Sigmoid colon (tissue), 7 donors: ENCODE measurements at places on chromosomes 6 and 20. TPM values are rescaled to one million over a fixed set of nuclear protein-coding genes. Genes with fewer than 3 reads are reported as not detected.

KCNK15 gene
- 0.71 TPM for total RNA-seq

UST gene
- total RNA-seq, result 23.8 TPM

NINL gene
- 9.6 TPM for total RNA-seq

XPO5 gene
- total RNA-seq, result 53.7 TPM

HLA-DOA gene
- 2.4 TPM for total RNA-seq

DNA sequence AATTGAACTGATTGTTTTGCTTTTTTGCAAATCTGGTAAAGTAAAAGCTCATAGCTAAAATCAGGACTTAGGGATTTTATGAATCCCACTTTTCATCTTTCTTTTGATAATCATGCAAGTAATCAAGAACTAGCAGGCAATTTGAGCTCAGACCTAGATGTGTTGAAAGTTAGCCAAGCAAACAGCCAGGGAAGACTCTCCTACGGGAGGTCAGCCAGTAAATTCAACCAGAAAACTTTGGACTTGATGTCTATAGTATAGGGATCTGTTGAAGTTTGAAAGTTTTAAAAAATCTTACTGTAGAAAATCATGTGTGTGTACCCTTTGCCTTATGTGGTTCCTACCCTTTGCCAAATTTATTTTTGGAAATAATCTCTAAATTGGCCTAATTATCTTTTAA is 95.0 kb upstream of the TPD52L1 start:
- peaks cover 31% of the 10 kb centered on the region for H3K4me1 ChIP-seq
- H3K27me3 ChIP-seq, result no peaks in the 10 kb centered on the region
- no peak overlapping the region for H3K4me3 ChIP-seq

GRCh38 chr20:5785146-5785545 is 34.9 kb downstream of the SHLD1 start:
- no peak overlapping the region for H3K27ac ChIP-seq
- peaks cover 19% of the 10 kb centered on the region for H3K4me1 ChIP-seq
- no peaks in the 10 kb centered on the region for H3K36me3 ChIP-seq
- no peak overlapping the region for H3K4me3 ChIP-seq
- no peaks in the 10 kb centered on the region for H3K27me3 ChIP-seq

CLPSL2 gene
- total RNA-seq, result not detected

DNA sequence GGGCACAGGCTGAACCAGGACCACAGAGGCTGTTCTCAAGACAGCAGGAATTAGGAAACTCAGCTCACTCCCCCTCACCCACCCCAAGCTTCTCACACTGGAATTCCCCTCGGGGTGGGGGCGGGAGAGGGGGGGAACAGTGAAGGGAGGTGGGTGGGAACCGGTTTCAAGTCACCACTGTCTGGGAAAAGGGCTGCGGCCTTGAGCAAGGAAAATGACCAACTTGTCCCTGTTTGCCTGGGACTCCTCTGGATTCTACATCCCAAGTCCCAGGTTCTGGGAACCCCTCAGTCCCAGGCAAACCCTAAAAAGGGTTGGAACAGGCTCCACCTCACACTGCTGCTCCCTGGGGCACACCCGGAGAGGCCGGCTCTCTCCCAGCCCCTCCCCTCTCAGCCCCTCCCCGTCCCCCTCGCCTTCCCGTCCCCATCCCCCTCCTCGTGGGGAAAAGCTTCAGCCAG is 230.7 kb downstream of the TFAP2C start:
- H3K4me3 ChIP-seq, result no peak overlapping the region
- peak overlapping the region; percentile 55 for H3K27ac ChIP-seq
- no peaks in the 10 kb centered on the region for H3K27me3 ChIP-seq
- DNase-seq, result no peak
- no peaks in the 10 kb centered on the region for H3K36me3 ChIP-seq

- peak; percentile 89 for DNase-seq
- peak overlapping the region; percentile 98 for H3K27ac ChIP-seq
- peaks cover 27% of the 10 kb centered on the region for H3K4me1 ChIP-seq
- H3K4me3 ChIP-seq, result peak overlapping the region; percentile 96
- H3K36me3 ChIP-seq, result peaks cover 1% of the 10 kb centered on the region
Observed at GRCh38 chr20:45933266-45934045, 1.0 kb upstream of the PCIF1 start.

BCAS4 gene
- 5.3 TPM for total RNA-seq

GRCh38 chr20:59378396-59378795 is 78.0 kb downstream of the EDN3 start:
- H3K27me3 ChIP-seq, result no peaks in the 10 kb centered on the region
- H3K4me1 ChIP-seq, result no peaks in the 10 kb centered on the region
- no peak overlapping the region for H3K4me3 ChIP-seq
- DNase-seq, result no peak
- no peak overlapping the region for H3K27ac ChIP-seq
- H3K36me3 ChIP-seq, result no peaks in the 10 kb centered on the region

- no peak overlapping the region for H3K4me3 ChIP-seq
- no peak overlapping the region for H3K27ac ChIP-seq
- H3K27me3 ChIP-seq, result no peaks in the 10 kb centered on the region
- no peak for DNase-seq
- peaks cover 6% of the 10 kb centered on the region for H3K4me1 ChIP-seq
Observed at GRCh38 chr6:29982097-29982496, 39.8 kb downstream of the HLA-A start.

DNA sequence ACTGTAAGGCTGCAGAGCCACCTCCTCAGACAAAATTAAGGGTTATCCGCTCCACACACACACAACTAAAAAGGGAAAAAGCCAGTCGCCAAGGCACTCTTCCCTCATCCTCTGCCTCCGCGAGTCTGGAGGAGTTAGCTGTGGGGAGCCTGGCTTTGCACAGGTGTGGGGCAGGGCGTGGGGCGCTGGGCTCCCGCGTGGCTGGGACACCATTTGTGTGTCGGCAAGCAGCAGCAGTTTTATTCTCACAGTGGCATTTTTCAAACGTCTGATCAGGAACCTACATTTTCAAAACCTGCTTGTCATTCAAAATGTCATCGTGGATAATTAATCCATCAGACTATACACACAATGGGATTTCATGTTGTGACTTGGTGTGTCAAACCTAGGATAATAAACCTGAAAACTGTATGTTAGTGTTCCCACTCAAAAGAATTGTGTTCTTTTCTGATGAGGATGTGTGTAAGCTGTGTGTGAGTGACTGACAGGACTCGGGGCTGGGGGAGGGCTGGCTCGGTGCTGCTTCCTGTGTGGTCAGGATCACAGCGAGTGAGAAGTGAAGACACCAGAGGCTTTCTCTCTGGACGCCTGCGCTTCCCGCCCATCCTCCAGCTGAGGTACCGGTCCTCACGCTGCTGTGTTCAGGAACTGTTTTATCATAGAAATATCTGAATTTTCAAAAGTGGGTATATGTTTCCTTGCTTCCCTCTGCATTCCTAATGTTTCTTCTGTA is 83.1 kb downstream of the IRF4 start:
- H3K27me3 ChIP-seq, result no peaks in the 10 kb centered on the region
- H3K4me3 ChIP-seq, result no peak overlapping the region

RIPPLY2 gene
- total RNA-seq, result not detected

DNA sequence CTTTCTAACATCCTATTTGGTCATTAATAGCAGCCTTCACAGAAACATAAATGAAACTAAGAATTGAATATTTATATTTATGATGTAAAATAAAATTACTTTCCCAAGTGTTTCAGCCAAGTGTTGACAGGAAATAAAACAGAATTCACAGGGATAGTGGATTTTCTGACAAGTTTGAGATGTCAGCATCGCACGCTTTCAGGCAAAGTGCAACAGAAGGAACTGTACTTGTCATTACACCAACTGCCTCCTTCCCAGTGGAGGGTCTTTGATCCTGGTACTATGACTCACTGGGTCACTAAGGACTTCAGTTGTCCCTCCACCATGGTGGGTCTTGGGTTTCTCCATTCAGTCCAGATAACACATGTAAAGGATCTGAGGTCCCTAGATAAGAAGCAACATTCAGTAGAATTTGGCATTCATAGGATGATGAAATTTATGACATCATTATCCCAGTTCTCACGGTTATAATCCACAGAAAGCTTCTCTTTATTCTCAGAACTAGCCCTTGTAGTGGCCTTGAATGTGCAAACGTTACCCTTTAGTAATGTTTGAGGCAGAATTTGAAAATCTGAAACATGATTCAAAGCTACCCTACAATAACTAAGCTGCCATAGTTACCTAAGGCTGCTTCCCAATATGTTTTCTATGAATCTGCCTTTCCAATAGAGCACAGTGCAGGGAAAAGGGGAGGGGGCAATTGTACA is 3.8 kb upstream of the TNFAIP3 start:
- H3K27ac ChIP-seq, result peak overlapping the region; percentile 74
- H3K36me3 ChIP-seq, result no peaks in the 10 kb centered on the region
- DNase-seq, result no peak
- no peak overlapping the region for H3K4me3 ChIP-seq

DNA sequence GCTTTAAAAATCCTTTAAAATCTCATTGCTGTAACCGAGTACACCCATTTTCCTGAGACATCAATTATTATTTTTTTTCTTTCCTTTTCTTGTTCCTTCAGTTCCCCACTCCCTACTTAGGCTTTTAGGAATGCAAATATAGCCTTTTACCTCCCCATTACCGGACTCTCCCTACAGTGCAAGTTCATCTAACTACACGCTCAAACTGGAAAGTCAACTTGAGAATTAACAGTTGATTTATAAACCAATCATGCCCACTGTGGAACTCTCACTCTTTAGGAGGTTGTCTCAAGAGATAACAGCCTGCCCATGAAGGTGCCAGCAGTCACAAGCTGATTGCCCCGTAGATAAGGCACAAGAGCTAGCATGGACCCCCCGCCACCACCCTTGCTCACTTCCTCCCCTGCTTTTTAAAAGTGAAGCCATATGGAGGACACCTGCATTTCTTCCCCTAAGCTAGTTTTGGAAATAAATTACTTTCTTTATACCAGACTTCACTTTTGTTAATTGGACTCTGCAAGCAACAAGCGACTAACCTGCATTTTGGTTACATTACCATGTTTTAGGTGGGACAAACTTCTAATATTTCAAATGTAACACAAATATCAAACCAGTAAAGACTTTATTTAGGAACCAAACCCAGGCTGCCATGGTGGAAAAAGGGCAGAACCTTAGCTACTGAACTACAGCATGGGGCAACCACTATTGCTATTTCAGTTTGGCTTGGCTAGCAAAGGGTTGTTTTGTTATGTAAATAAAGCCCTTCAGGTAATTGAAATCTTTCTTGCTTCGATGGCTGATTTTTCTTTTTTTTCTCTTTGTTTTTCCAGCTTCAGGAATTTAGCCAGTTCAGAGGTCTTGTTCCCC is 34.9 kb downstream of the UBD start:
- no peak overlapping the region for H3K4me3 ChIP-seq
- H3K27me3 ChIP-seq, result no peaks in the 10 kb centered on the region
- no peaks in the 10 kb centered on the region for H3K4me1 ChIP-seq
- no peaks in the 10 kb centered on the region for H3K36me3 ChIP-seq

TFAP2B gene
- total RNA-seq, result not detected

DNA sequence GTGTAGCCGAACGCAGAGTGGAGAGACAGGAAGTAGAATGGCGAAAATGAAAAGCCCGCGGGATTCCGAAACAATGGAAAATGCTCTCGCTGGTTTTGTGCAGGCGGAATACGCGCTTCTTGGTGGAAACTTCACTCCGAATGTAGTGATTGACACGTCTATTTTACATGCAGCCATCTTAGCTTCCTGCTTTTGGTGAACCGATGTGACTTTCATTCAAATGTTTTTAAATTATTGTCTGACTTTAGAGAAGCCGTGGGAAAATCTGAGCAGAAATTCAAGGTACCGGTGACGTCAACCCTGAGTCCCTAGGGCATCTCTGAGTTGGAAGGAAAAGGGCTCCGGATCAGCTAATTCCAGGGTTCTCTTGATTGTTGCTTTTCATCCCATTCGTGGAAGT is 11.4 kb downstream of the GPX5 start:
- DNase-seq, result no peak
- H3K27ac ChIP-seq, result no peak overlapping the region
- H3K36me3 ChIP-seq, result no peaks in the 10 kb centered on the region

DNA sequence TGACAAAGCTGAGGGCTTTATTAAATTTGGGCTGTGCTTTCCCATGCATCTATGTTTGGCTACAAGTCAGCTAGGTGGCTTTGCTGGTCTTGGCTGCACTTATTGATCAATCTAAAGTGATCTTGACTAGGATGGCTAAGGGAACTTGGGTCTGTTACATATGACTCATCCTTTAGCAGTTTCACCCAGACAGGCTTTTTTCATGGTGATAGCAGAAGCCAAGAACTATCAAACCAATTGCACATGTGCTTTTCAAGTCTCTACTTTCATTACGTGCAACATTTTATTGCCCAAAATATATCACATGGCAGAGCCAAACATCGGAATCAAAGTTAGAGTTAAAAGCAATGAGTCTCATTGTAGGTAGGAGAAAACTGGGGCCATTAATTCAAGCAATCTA is 626.3 kb downstream of the TENT5A start:
- no peak overlapping the region for H3K4me3 ChIP-seq
- no peaks in the 10 kb centered on the region for H3K36me3 ChIP-seq
- DNase-seq, result no peak
- H3K4me1 ChIP-seq, result no peaks in the 10 kb centered on the region
- H3K27ac ChIP-seq, result no peak overlapping the region

GRCh38 chr6:163392533-163392932 is 22.0 kb upstream of the QKI start:
- no peaks in the 10 kb centered on the region for H3K36me3 ChIP-seq
- H3K27ac ChIP-seq, result no peak overlapping the region
- DNase-seq, result no peak
- no peaks in the 10 kb centered on the region for H3K27me3 ChIP-seq
- H3K4me1 ChIP-seq, result peaks cover 9% of the 10 kb centered on the region

SPTLC3 gene
- total RNA-seq, result 6.1 TPM

FRK gene
- 0.27 TPM for total RNA-seq

KIF25 gene
- not detected for total RNA-seq

DNA sequence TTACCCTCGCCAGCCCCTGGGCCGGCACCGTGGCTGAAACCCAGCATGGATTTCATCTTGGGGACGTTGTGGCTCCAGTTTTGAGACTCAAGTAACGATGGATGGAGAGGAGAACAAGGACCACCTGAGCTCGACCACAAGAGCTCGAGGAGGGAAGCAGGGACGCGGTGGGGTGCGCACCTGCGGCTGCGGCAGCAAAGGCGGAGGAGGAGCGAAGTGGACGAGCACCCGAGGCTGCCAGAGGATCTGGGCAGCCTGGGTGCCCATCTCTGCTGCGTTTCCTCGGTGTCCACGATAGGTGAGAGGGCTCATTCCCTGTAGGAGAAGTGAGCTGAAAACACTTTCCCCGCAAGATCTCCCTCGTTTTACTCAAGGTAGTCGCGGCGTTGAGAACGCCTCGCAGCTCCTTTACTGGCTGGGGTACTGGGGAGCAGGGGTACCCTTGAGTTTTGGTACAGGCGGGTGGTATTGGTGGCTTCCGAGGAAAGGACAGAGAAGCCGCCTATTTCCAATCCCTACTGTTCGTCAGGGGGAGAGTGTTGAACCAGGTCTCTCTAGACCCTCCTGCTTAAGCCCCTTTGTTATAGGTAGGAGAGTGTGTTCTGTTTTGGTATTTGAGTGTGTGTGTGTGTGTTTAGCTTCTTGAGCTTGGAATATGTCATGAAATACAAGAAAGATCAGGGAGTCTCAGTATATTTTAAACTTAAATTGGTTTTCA is 137.7 kb downstream of the TRIM27 start:
- H3K27me3 ChIP-seq, result peaks cover 94% of the 10 kb centered on the region
- no peak for DNase-seq
- no peak overlapping the region for H3K27ac ChIP-seq
- H3K4me3 ChIP-seq, result no peak overlapping the region
- peaks cover 12% of the 10 kb centered on the region for H3K4me1 ChIP-seq
- no peaks in the 10 kb centered on the region for H3K36me3 ChIP-seq

- DNase-seq, result peak; percentile 73
- H3K4me1 ChIP-seq, result no peaks in the 10 kb centered on the region
- H3K4me3 ChIP-seq, result peak overlapping the region; percentile 4
- no peaks in the 10 kb centered on the region for H3K27me3 ChIP-seq
- H3K36me3 ChIP-seq, result no peaks in the 10 kb centered on the region
Observed at GRCh38 chr6:138593124-138593877, 94.0 kb upstream of the NHSL1 start.

GRCh38 chr6:25165177-25165576 is 114.0 kb upstream of the CARMIL1 start:
- H3K36me3 ChIP-seq, result no peaks in the 10 kb centered on the region
- no peaks in the 10 kb centered on the region for H3K27me3 ChIP-seq
- no peak overlapping the region for H3K4me3 ChIP-seq
